Right renal pelvis (tissue), 4 donors: ENCODE measurements at places on chromosomes 3 and 15. TPM values are rescaled to one million over a fixed set of nuclear protein-coding genes. Genes with fewer than 3 reads are reported as not detected.

DNA sequence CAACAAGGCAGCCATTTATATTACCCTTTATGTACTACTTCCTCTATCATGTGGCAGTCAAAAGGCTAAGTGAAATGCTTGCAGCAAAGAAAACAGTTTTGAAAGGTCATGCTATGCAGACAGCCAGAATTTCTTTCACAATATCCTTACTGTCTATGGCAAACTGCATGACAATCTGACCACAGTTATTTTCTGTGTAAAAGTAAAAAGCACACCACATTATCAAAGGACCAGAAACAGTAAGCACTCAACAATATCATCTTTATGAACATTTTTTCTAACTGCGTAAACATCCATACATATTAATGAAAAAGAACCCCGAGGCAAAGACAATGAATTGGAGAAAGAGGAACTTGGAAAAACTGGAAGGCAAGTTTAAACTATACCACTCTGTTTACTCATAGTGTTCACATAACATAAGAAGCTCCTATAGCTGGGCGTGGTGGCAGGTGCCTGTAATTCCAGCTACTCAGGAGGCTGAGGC is 47.9 kb downstream of the PIK3CB start:
- no peak for DNase-seq

GRCh38 chr3:155248531-155249187 is 44.8 kb downstream of the STRIT1 start:
- no peak for DNase-seq

GRCh38 chr3:189845069-189845468 is 213.9 kb downstream of the TP63 start:
- DNase-seq = no peak

The TMIE gene
- polyA plus RNA-seq = 1.3 TPM

The RARRES1 gene
- polyA plus RNA-seq = 34.1 TPM

The CCR1 gene
- 1.5 TPM for polyA plus RNA-seq

DNA sequence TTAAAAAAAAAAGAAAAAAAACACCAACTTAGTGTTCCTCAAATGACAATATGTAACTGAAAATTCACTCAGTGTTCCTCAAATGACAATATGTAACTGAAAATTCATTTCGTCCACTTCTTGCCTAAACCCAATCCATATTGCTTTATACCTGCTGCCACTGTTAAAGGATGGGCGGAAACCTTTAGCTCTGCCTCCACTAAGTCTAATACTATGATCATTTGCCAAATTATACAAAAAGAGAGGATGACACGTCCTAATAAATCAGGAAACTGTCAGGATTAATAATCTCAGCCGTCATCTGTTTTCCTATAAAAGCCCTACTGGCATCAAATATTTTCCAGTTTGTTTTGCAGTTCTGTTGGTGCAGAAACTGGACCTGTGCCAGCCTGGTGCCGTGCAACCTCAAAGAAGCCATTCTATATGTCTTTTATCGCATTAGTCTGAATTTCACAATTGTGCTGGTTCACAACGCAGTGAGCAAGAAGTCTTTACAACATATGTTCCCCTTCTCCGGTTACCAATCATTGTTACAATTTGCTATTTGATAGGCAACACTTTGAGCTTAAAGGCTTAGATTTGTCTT is 160.4 kb upstream of the KCNH8 start:
- no peak for DNase-seq

The SOX2 gene
- polyA plus RNA-seq = 0.24 TPM

The DISP2 gene
- 1.3 TPM for polyA plus RNA-seq

GRCh38 chr3:52225452-52226228 is at the start of gene TLR9:
Gene TLR9 (minus strand): TSS chr3:52225645. CDS start chr3:52225529, 116 bp downstream.
- no peak for DNase-seq

GRCh38 chr3:45939341-45939771 is 3.9 kb upstream of the CXCR6 start:
- DNase-seq = no peak

The TMEM207 gene
- 23.9 TPM for polyA plus RNA-seq

- no peak for DNase-seq
These were observed 134.0 kb upstream of the IL12A start for GRCh38 chr3:159854500-159855124.

The CORO2B gene
- 27.9 TPM for polyA plus RNA-seq

GRCh38 chr15:66573719-66574595 is 8.2 kb upstream of the LCTL start:
- no peak for DNase-seq

GRCh38 chr15:66489179-66489791 is 8.3 kb downstream of the SNAPC5 start:
- DNase-seq = no peak

- no peak for DNase-seq
These were observed 161.0 kb upstream of the SLC24A5 start for GRCh38 chr15:47959617-47960413.
